ENCODE measurements at places on chromosomes 16 and 17.

DNA sequence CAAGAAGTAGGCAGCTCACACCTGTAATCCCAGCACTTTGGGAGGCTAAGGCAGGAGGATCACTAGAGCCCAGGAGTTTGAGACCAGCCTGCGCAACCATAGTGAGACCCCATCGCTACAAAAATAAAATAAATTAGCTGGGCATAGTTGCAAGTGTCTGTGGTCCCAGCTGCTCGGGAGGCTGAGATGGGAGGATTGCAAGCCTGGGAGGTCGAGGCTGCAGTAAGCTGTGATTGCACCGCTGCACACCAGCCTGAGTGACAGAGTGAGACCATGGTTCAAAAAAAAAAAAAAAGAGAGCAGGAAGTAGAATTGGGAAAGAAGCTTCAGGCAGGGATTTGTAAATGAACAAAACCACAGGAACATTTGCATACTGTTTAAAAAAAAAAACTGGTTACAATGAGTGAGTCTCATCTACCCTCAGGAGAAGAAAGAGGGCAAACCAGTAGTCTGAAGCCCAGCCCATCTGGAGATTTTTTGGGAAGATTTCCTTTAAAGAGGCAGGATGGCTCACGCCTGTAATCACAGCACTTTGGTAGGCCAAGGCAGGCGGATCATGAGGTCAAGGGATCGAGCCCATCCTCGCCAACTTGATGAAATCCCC is 7.9 kb downstream of the MPV17L start:
- DNase-seq = no peak

DNA sequence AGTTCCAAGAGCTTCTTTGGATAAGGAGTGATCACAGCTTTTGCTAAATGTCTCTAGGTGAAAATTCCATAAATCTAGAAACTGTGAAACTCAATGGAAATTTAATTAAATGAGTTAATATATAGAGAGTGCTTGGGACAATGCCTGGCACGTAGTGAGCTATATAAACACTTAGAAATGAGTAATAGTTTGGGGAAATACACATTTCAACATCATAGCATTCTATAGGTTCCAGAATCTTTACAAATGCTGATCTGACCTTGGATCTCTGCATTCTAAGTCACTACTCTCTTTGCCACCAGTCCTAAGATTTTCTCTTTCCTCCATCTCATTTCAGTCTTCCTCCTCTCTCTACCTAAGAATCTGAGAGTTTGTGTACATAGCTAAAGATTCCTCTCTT is 175.6 kb downstream of the SOX9 start:
- DNase-seq = no peak

DNA sequence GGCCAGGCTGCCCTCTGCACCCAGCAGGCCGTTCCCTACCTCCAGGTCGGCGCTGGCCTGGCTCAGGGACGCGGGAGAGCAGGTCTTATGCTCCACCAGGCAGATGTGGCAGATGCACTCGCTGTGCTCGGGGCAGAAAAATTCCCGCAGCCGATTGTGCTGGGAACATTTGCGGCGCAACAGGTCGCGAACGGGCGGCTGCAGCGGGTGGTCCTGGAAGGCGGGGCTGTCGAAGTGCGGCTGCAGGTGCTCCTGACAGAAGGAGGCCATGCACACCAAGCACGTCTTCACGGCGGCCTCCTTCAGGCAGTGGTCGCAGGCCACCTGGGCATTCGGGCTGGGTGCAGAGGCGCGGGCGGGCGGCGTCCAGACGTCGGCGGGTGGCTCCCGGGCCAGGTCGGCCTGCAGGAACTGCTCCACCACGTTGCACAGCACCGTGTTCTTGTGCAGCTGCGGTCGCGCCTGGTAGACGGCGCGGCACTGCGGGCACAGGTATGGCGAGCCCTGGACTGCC is 439 bp downstream of the TRIM25 start:
- DNase-seq = no peak

DNA sequence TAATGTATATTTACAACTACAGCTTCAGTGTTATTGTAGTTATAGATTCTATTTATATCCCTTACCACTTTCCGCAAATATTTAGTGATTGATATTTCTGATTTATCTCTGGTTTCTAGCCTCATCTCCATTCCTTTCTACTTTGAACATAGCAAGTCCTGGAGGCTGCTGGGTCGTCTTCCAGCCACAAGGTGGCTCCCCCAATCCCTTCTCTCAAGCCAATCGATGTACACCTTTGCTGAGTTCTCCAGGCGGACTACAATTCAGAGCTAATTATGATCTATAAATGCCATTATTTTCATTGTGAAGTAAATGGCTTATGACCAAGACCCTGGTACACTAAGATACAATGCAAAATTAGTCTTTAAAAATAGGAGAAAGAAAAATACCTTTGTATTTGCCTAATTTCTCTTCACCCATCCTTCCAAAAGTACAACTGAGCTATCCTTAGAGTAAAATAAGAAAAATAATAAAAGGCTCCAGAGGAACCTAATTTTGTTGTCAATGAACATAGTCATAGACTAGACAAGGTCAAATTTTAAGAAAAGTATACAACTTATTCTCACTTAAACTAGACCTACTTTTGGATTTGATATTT is 122.1 kb downstream of the SKAP1 start:
- DNase-seq = no peak

DNA sequence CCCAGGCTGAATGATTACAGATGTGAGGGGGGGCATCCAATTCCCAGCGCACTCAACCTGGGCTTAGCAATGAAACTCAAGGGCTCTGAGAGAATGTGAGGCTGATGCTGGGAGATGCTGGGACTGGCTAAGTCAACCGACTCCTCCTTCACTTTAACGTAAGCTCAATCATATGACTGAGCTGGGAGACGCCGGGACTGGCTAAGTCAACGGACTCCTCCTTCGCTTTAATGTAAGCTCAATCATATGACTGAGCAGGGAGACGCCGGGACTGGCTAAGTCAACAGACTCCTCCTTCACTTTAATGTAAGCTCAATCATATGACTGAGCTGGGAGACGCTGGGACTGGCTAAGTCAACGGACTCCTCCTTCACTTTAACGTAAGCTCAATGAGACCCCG is 179.4 kb downstream of the VPS53 start:
- no peak for DNase-seq

DNA sequence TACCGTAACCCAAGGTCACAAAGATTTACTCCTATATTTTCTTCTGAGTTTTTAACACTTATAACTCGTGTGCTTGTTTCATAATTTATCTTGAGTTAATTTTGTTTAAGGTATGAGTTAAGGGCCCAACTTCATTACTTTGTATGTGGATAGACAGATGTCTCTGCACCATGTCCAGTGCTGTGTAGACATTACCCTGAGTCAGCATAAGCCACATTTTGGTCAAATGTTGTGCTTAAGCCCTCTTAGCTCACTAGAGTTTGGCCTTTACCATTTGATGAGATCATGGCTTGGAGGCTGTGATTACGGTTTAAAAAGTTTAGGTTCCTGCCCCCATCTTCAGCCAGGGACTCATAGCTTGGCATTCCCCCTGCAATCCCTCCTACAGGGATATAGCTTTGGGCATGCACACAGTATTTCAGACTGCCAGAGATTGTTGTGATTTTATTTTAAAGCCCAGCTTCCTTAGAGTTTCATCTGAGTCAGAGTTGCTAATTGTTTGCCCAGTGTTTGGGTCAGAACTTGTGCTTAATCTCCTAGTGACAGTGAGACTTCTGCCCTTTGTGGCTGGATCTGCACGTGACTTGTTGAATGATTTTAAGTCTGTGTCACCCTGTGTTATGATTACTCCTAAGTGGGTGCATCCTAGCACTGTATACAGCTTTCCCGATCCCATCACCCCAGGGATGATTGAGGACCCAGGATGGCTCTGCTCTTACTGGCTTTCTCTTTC is 393.1 kb downstream of the CNTNAP4 start:
- no peak for DNase-seq

- no peak for DNase-seq
Observed at GRCh38 chr16:54051821-54052220, 234.8 kb downstream of the IRX3 start.

- no peak for DNase-seq
Observed at GRCh38 chr16:11194913-11195312, 61.1 kb downstream of the SOCS1 start.

DNA sequence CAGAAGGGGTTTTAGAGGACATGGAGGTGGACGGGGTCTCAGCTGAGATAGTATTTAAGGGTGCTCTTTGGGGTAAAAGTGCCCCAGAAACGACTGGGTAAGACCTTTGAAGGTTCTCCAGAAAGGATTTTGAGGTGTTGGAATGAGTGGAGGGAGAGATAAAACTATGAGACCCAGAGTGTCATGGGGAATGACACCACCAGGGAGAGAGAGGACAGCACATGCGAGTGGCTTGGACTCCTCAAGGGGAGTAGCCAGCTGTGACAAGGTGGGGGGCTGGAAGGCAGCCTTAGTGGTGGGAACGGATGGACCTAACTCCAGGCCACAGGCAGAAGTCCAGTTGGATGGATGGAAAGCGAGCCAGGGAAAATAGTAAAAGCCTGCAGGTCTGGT is 19.2 kb upstream of the PITPNM3 start:
- DNase-seq = no peak

DNA sequence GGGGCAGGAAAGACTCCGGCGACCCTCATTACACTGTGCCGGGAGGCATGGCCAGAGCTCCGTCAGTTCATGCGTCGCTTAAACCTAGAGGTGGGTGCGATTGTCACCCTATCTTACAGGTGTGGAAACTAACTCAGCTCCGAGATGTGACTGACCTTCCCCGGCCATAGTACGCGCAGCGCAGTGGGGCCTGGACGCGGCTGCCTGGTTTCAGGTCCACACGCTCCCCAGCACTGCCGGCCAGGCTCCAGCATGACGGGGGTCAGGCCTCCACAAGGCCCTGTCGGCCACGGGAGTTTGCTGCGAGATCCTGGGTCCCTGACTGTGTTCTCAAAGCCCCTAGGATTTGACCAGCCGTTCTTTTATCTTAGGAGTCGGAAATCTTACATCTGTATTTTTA is 34.4 kb downstream of the JPH3 start:
- no peak for DNase-seq

- no peak for DNase-seq
Observed at GRCh38 chr17:41689497-41690299, 1.0 kb downstream of the EIF1 start.

DNA sequence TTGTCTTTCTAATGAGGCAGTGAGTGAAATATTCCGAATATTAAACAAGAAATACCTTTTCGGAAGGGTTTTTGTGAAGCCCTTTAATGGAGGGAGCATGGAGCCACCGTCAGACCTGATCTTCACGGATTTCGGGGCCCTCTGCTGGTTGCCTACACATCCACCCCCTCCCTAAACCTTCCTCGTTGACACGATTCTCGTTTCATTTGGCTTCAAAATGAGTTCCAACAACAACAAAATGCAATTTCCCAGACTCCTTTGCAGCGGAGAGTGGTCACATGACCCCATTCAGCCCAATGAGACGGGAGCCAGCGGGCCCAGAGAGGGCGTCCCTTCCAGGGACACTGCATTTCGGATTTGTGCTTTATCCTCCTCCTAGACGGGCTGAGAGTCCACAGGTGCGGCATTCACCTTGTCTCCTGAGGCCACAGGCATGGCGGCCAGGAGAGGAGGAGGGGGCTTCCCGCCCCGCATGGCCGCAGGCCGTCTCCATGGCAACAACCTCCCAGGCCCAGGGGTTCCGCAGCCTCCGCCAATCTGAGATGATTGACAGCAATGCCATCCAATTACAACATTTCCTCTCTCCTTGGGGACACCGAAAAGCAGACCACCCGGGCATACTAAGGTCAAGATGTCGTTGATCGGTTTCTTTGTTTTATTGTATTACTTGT is 259.8 kb downstream of the C16orf95 start:
- DNase-seq = no peak

GRCh38 chr16:57840833-57841232 is 38.5 kb upstream of the KIFC3 start:
- DNase-seq = no peak

All from vagina (tissue), 2 donors.